ENCODE measurements at places on chromosomes 2 and 18.

- peak; percentile 19 for DNase-seq
Measured at GRCh38 chr2:25168256-25169072, at the start of gene POMC. POMC (minus strand) TSS chr2:25168580; CDS start chr2:25164772, 3,808 bp downstream.

DNA sequence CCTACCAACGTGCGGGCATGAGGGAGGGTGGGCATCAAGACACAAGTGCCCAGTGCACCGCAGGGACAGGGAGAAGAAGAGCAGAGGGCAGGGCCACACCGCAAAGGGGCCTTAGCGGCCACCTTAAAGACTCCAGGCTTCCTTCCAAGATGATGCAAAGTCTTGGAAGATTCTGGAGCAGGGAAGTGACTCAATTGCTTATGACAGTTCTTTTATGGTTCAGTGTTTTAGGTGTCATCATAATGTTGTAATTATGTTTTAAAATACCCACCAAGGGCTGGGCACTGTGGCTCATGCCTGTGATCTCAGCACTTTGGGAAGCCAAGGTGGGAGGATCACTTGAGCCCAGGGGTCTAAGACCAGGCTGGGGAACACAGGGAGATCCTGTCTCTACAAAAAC, 44.5 kb upstream of the SEMA4C start:
- no peak for DNase-seq

GRCh38 chr2:204665207-204665606, 119.9 kb downstream of the PARD3B start:
- DNase-seq = no peak

- no peak for DNase-seq
Measured at GRCh38 chr2:192314800-192315481, 120.2 kb upstream of the TMEFF2 start.

DNA sequence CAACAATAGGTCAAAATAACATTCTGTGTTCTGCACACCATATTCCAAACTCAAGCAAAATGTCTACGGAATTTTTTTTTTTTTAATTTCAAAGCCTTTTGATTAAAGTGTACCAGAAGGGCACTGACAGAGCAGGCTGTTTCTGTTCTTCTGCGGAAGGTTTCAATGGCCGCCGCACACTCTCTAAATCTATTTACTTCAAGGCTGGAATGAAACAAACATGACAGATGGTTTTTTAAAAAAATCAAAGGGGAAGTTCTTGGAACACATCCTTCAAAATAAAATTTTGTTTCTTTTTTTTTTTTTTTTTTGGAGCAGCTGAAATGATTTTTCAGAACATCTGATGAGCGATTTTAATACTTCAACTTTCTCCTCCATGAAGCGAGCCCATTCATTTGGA, 259.1 kb downstream of the TXNL1 start:
- DNase-seq = no peak

DNA sequence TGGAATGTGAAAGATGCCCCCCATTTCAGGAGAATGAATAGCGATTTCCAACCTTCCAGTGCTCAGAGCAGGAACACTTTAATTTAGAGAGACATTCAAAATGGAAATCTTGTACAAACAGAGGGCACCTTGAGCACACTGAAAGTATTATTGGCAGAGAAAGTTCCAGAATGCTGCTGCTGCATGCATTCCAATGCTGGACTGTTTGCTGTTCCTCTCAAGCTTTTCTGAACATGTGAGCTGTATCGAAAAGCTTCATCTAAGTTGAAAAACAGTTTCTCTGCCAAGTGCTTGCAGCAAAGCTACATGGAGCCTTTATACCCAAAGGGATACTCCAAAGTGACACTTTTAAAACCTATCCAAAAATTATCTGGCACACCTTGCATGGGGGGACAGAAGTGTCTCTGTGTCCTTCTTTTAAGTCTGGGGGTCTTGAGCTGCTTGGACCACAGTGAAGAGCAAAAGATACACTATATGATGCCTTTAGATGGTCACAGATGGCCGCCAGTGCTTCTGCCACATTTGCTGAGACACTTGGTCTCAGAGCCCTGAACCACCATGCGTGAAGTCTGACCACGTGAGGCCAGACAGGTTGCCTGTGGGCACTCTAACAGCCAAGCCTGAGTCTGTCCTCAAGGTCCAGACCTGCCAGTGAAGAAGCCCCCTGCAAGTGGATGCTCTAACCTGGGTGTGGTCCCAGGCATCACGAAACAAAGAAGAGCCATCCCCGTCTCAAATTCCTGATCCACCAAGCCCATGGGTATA, 18.8 kb downstream of the UXS1 start:
- no peak for DNase-seq

- DNase-seq = no peak
Measured at GRCh38 chr2:229340086-229340760, 69.1 kb upstream of the PID1 start.

GRCh38 chr2:6926071-6926732, 9.0 kb downstream of the RNF144A start:
- no peak for DNase-seq

GRCh38 chr18:61831071-61831470, 61.7 kb downstream of the RNF152 start:
- DNase-seq = no peak

- DNase-seq = no peak
Measured at GRCh38 chr2:181312515-181312927, 144.7 kb upstream of the ITGA4 start.

GRCh38 chr2:29304399-29305060, 189.3 kb downstream of the CLIP4 start:
- DNase-seq = no peak

- no peak for DNase-seq
Measured at GRCh38 chr2:26196683-26197418, 24.0 kb downstream of the GAREM2 start.

DNA sequence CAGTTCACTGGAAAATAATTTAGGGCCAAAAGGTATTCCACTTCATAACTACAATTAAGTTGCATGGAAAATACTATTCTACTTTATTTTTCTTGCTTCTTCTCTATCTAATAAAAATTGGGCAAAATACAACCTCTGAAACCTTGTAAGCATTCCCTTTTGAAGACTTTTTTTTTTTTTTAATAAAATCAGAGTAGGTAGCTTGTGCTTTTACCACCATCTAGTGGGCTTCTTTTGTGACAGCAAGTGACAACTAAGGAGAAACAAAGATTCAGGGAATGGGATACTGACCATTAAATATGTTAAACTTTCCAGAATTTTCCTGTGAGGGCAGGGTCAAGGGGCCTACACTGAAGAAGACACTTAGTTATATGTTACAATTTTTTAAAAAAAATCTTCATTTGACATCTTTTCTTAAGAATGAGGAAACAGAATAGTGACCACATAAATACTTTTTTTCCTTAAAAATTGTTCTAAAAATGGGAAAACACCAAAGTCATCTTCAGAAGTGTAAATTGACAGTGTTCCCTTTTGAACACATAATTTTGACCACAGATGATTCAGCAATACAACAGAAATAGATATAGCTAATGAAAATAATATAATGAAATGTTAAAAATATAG, 1183.2 kb upstream of the ACVR2A start:
- no peak for DNase-seq

DNA sequence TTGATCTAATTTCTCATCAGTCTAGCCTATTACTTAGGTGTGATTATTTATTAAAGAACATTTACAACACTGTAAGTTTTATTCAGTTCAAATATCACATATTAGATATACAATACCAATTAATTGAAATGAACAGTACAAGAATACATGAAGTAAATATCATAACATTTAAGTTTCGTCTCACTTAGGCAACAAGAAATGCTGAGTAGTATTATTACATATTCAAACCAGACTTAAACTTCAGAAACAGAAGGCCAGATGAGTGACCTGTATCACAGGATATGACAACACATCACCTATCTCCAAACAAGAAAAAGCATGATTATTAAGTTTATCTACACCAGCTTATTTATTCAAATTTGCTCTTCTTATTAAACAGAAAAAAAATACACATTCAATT, 48.9 kb downstream of the LONRF2 start:
- DNase-seq = no peak

DNA sequence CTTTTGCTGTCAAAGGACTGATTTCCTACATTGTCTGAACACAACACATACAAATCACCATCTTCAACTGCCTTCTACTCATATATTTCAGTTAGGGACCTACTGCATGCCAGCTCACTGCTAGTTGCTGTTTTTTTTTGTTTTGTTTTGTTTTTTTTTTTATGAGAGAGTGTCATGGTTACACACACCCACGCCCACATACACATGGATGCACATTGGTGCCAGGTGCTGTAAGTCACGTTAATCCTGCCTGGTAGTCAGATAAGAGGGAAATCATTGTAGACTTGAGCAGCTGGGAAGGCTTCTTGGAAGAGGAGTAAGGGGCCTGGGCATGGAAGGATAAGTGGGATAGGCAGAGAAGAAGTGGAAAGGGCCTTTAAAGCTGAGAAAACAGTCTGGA, 209.9 kb downstream of the TDRD15 start:
- DNase-seq = no peak

DNA sequence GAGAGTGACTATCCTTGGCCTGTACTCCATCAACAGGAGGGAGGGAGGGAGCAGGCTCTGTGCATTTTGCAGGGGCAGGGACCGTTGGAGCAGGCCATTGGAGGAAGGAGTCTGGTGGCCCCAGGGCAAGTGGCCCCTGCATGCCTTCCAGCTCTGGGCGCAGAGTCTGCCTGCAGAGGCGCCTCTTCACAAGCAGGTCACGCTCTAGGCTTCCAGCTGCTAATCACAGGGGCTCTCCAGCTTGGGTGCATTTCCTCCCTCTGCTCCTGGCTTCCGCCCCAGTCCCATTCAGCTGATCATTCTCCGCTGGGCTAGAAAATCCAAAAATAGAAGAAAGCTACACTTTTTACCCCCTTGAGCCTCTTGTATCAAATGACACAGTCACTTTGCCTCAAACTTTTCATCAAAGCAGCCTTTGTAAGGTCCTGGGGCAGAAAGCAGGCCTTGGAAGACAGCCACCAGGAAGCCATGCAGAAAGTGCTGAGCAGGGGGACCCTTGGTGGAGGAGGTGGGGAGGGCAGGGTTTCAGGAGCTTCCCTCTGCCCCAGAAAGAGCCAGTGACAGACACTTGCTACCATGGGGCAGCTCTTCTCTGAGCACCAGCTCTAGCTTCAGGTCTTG, 11.3 kb downstream of the TMEM247 start:
- DNase-seq = no peak
